ENCODE measurements at places on chromosomes 12 and 14.

DNA sequence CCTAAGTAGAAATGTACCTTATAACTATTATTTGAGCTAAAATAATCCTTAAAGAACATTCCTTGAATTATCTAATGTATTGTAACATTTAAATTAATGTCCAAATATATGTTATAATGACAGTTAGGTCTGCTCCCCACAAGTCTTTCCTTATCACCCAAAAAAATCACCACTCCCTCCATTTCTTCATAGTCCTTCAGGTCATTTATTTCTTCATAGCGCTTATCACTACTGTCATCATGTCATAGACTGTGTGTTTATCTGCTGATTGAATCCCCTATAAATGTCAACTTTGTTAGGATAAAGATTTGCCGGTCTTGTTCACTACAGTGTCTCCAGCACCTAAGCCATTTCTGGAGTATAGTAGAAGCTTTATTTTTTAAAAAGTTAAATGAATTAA, 12.0 kb downstream of the LUM start:
- no peak for DNase-seq

- DNase-seq, result no peak
Measured at GRCh38 chr14:100865682-100866591, 37.6 kb downstream of the RTL1 start.

- no peak for DNase-seq
Measured at GRCh38 chr12:123050331-123050831, 69.9 kb downstream of the ARL6IP4 start.

DNA sequence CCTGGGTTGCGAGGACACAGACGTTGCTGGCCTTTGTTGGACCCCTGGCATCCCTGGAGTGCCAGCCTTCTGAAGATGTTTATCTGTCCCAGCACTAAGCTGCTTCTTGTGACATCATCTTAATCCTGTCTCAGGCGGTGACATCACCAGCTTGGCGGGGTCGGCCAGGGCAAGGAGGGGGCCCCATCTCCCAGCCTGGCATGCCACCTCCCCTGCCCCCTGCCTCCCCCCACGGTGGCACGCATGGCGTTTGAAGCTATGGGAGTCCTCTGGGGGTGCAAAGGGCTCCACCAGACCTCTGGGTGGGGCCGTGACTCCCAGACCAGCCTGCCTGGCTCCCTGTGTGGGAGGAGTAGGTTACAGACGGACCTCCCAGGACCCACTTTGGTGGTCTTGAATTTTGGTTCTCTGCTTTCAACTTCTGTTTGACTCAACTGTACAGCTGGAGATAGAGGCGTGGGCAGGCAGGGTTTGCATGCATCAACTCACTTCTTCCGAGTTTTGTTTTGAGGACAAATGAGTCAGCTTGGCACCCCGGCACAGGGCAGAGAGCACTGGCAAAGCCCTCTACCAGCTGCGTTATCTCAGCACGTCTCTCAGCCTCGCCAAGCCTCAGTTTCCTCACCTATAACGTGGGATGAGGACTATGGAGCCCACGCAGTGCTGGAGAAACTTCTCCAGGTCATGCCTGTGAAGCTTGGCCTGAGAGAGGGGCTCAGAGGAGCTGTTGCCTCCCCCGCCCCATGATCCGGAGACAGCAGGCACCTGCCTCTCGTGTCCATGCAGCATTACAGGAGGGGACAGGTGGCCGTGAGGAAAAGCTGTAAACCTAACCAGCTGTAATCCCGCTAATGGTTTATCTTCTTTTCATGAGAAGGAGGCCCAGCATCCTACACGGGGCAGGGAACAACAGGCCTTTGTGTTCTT, 38.8 kb upstream of the EML1 start:
- DNase-seq, result no peak

DNA sequence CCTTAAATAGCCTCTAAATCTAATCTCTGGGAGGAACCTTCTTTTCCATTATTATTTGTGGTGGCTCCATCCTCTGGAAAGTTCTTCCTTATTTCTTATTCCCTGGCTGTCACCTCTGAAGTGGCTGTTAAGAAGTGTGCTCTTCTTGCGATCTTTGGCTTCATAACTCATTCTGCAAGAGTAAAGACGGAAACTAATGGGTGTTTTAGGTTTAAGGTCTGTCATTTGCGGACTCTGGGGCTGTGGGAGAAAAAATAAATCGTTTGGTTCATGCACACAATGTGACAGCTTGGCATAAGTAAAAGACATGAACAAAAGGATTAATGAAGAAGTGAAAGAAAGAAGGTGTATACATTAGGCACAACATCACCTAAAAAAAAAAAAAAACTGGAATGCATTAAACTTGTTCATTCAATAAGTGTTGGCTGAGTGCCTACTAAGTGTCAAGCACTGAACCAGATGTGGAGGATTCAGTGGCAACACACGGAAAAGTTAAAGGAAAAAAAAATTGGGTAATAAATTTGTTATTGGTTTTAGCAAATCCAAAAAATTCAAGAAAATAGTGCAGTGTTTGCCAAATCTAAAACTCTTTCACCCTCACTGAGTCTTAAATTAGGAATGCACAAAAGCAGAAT, 99.5 kb downstream of the ERGIC2 start:
- DNase-seq, result no peak

GRCh38 chr14:78016532-78016931, 153.6 kb upstream of the NRXN3 start:
- no peak for DNase-seq

DNA sequence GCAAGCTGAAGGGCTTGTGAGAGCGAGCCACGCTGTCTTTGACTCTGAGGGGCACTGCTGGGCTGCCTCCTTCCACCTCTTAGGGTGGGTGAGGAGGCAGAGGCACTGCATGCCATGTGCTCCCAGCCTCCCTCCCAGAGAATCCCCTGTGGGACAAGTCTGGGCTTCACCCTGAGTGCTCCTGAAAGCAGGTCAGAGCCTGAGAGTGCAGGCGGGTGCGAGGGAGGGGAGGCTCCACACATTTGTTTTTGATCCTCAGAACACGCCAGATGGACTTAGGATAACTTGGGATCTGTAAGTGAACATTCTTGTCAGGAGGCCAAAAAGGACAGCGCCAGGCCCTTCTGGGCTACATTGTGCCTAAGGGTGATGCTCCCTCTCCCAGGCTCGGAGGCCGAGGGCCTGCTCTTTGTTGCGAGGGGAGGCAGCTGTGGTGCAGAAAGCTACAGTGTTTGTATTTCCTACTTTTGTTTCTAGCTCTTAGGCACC, 155.4 kb downstream of the TMX1 start:
- DNase-seq, result no peak

- DNase-seq, result no peak
Measured at GRCh38 chr14:74979442-74980397, 23.0 kb upstream of the EIF2B2 start.
